Ureter (tissue), 1 donor: ENCODE measurements at places on chromosomes 13 and 19. TPM values are rescaled to one million over a fixed set of nuclear protein-coding genes. Genes with fewer than 3 reads are reported as not detected.

DNA sequence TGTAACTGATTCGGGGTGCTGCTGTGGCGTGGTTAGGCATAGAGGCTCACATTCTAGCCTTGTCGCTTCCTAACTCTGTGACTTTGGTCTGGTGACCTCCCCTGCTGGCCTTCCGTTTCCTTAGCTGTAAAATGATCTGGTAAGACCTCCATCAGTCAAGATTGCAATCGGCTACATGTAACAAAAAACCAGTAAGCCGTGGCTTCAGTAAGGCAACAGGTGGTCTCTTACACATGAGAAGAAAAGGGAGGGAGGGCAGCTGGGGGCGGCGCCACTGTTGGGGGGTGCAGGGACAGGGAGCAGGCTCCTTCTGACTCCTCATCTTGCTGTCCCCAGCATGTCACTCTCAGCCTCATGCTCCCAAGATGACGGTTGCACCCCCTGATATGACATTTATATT, 148.0 kb downstream of the SIPA1L3 start:
- DNase-seq = no peak

DNA sequence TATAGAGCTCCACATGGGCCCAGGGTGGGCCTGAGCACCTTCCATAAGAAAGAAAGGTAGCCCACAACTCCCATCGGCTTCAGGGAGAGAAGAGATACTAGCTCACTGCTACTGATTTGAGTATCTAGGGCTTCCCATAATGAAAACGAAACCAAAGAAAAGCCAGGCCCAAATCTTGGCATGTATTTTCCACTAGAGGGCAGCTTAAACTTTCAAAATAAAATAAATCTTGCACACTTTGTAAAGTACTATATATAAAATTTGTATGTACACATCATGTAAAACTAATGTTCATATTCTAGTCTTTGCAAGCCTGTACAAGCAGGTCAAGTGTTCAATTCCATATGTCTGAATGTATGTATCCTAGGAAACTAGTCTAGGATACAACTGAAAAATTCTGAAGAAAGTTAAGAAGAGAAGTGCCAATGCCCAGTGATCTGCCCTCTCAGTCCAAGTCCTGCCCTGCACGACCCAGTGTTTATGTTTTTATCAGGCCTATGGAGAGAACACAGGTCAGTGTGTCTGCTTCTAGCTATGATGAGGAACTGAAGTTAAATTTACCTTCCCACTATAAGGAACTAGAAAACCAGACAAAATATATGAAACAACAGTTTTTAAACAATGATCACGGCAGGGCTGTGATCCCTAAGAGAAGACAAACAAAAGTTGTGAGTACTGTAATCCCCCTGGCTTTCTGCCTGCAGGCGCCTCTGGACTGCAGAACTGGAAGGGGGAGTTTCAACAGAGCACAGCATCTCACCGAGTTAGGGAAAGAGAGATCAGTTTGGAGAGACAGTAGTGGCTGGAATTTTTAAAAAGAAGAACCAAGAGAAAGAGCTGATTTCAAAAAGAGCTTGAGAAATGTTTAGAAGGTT, 475.7 kb downstream of the UQCRFS1 start:
- no peak for DNase-seq

DNA sequence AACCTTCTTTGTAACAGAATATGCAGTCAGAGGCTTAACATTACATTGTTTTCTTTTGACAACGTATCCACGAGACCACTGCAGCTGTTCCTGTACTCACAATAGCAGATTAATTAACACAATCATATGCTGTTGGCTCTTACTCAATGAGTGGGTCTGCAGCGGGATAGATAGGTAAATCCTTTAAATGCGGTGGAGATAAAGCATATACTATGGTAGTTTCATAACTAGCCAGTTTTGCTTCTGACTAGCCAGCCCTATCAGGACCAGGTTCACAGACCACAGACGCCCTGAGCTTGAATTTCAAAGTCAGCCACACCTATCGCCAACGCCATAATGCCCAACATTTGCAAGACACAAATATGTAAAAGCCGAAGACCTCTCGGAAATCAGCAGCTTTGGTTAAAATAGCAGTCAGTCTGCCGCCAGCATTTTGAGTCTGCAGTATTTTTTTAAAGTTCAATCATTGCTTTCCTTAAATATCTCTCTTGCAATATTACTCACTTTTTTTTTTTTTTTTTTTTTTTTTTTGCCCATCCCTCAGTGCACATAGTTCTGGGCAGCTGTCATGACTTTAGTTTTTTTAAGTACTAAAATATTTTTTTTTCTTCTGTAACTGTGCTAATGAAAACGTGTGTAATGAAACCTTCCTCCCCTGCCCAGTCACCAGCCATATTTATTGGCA, 120.5 kb downstream of the ZNF536 start:
- no peak for DNase-seq

- DNase-seq = no peak
Measured at GRCh38 chr13:25816239-25816638, 235.6 kb downstream of the SHISA2 start.

DNA sequence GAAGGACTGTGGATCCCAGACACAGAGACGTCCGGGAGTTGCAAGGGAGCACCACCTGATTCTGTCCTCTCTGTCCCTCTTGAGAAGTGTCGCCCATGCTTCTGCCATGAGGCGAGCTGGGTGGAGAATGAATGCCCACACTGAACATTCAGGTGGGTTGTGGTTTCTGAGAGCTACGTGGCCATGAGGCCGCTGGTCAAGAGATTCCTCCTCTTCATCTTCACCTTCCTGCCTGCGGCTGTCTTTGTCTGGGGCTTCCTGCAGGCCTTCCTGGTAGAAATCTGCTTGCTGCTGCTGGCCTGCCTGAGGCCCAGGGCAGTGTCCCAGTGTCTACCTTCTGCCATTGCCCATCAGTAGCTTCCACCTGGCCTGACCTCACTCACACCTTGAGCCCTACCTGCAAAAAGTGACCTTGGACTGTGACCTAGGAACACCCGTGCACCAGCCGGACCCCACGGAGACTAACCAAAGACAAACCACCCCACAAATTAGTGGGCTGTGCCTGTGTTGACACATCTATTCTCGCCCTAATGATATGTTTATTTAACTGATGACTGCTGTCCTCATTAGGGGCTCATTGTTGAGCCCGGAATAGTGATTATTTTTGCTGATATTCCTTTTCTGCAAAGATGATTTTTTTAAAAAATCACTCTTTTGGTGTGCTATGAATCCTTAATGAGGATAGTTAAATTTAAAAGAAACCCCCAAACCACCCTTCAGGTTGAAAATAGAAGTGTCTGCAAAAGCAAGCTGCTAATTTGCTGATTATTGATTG, 38.7 kb upstream of the ZNF536 start:
- DNase-seq = no peak

- DNase-seq = no peak
Measured at GRCh38 chr19:45920458-45920857, 5.9 kb upstream of the NANOS2 start.

DNA sequence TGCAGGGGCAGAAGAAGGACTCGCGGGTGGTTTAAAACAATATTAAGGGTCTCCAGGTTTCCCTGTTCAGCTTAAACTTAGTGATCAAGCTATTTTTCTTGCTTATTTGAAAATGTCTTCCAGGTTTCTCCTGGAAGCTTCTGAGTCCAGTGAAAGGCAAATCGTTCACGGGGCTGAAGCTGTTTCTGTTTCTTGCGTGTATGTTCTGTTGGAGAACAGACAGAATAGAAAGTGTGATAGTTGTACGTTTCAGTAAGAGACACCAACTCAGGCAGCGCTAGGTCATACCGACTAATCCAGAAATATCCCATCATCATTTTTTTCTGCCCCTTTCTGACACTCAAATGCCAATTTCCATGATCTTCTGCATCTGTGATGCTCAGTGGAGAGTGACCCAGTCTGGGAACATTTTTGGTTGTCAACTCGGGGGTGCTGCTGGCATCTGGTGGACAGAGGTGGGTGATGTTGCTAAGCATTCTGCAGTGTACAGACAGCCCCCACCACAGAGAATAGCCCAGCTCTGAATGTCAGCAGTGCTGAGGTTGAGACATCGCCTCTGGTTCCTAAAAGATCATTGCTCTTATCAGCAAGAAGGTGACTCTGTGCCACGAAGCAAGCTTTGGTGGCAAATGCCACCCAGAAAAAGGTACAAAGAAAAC, 4.3 kb downstream of the KLF2 start:
- no peak for DNase-seq

GRCh38 chr19:31066385-31066784, 282.9 kb downstream of the TSHZ3 start:
- no peak for DNase-seq

- DNase-seq = peak; percentile 72
Measured at GRCh38 chr19:15177269-15178116, 23.3 kb downstream of the NOTCH3 start.

DNA sequence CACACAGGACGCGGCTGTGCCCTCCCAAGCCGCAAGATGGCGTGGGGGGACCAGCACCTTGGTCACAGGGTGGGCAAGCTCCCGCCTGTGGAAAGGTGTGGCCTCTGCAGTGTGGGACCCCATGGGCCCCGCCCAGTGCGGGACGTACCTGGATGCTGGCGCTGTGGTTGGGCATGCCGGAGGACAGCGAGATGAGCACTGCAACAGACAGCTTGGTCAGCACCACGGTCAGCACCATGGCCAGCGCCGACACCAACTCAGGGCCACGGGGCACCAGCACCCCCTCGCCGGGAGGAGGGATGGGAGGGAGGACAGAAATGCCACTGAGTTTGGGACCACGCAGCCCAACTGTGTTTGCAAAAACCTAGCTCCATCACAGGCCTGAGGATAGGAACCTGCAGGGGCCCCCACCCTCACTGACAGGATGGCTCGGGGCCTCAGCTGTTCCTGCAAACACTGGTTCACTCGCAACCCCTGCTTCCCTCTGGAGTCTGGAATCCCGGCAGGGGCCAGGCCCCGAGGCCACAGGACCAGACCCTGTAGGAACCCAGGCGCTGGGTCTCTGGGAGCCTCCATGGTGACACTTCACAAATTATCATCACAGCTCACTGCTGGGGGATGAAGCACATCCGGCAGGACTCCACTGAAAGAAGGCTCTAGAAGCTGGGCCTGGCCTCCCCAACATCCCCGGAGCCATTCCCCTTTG, 27.1 kb downstream of the IZUMO4 start:
- no peak for DNase-seq

PALM gene
- total RNA-seq = 26.0 TPM

SLC15A1 gene
- total RNA-seq = 8.9 TPM

FARP1 gene
- 186 TPM for total RNA-seq

INSR gene
- 78.9 TPM for total RNA-seq

STOML3 gene
- not detected for total RNA-seq

CGB3 gene
- not detected for total RNA-seq
